ENCODE measurements at places on chromosomes 13 and 19. TPM values are rescaled to one million over a fixed set of nuclear protein-coding genes. Genes with fewer than 3 reads are reported as not detected.

- peak overlapping the region; percentile 39 for H3K4me3 ChIP-seq
- H3K27ac ChIP-seq = no peak overlapping the region
Measured at GRCh38 chr13:109140479-109141349, 511.3 kb downstream of the MYO16 start.

DNA sequence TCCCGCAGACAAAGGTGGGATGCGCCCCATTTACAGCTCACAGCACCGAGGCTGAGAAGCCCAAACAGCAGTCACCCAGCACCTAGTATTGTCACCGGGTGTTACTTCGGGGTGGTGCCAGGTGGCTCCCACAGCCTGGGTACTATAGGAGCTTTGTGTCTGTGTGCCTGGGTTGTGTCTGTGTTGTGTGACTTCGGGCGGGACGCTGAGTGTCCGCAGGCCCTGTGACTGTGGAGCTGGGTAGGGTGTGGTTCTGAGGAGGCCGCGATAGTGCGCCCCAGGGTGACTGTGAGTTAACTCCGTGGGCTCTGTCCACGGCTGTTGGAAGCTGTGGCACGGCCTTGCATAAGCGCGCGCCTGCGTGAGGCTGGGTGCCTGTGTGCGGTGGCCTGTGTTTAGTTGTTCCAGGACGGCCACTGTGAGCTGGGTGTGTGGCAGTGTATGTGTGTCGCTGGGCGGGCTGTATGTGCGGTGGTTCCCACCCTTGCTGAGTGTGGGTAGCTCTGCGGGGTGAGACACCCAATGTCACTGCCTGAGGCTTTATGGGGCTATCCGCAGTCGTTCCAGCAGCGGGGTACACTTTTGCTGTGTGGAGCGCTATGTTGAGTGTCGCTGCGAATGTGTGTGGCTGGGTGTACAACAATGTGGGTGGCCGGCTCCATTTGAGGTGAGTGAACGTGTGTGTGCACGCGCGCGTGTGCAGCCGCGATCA is 559 bp upstream of the SSBP4 start:
- H3K36me3 ChIP-seq = no peaks in the 10 kb centered on the region
- peak; percentile 59 for DNase-seq
- peak overlapping the region; percentile 84 for H3K4me3 ChIP-seq
- H3K4me1 ChIP-seq = peaks cover 70% of the 10 kb centered on the region
- no peaks in the 10 kb centered on the region for H3K27me3 ChIP-seq
- H3K27ac ChIP-seq = peak overlapping the region; percentile 93

GRCh38 chr19:7500811-7501450 is 12.1 kb upstream of the PEX11G start:
- H3K4me3 ChIP-seq = peak overlapping the region; percentile 19
- peaks cover 6% of the 10 kb centered on the region for H3K4me1 ChIP-seq
- no peaks in the 10 kb centered on the region for H3K27me3 ChIP-seq
- H3K36me3 ChIP-seq = no peaks in the 10 kb centered on the region
- DNase-seq = peak; percentile 89

DNA sequence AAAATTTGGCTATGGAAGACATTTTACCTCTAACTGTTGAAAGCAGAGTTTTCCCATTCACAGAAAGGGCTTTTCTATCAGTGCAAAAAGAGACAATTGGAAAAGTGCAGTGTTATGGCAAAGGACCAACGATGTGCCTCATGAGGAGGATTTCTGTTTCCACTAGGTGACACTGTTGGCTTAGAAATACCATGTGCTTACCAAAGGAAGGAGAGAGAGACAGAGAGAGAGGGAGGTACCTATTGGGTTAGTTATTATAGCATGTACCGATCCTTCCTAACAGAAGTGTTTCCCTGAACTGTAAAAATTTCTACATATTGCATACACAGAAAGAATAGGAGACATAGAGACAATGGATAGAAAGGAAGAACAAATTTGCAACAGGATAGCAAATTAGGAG is 23.9 kb upstream of the PSG4 start:
- no peak overlapping the region for H3K27ac ChIP-seq
- no peaks in the 10 kb centered on the region for H3K27me3 ChIP-seq
- no peaks in the 10 kb centered on the region for H3K4me1 ChIP-seq
- no peak overlapping the region for H3K4me3 ChIP-seq
- H3K36me3 ChIP-seq = no peaks in the 10 kb centered on the region
- DNase-seq = no peak

DNA sequence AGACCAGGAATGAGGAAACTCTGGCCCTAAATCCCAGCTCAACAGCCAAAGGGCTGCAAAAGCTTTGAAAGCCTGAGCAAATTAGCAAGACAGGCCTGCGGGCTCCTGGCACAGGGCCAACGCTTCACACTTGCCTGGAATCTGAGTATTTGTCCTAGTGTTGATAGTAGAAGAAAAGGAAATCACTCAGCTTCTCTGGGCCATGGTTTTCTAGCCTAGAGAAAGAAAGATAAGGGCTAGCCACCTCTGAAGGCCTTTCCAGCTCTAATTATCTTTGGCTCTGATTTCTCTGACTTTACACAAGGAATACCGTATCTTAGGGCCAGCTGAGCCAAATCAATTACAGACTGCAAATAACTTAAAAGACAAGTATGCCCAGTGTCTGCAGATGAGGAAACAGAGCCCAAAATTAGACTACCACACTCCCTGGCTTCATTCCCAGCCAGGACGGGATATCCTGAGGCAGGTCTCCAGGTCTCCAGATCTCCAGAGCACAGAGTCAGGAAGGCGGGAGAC is 69.6 kb downstream of the STK24 start:
- H3K4me3 ChIP-seq = no peak overlapping the region
- H3K27ac ChIP-seq = peak overlapping the region; percentile 44
- peak; percentile 72 for DNase-seq
- peaks cover 47% of the 10 kb centered on the region for H3K4me1 ChIP-seq
- H3K36me3 ChIP-seq = no peaks in the 10 kb centered on the region
- no peaks in the 10 kb centered on the region for H3K27me3 ChIP-seq

- H3K4me3 ChIP-seq = no peak overlapping the region
- H3K27ac ChIP-seq = peak overlapping the region; percentile 58
- H3K36me3 ChIP-seq = no peaks in the 10 kb centered on the region
- H3K4me1 ChIP-seq = peaks cover 39% of the 10 kb centered on the region
- H3K27me3 ChIP-seq = no peaks in the 10 kb centered on the region
- DNase-seq = no peak
Measured at GRCh38 chr13:106493533-106494220, 41.8 kb downstream of the EFNB2 start.

The DACH1 gene
- 5.4 TPM for total RNA-seq

GRCh38 chr13:33233547-33233946 is 52.0 kb downstream of the STARD13 start:
- no peak for DNase-seq
- H3K27ac ChIP-seq = no peak overlapping the region
- H3K4me1 ChIP-seq = peaks cover 17% of the 10 kb centered on the region
- H3K27me3 ChIP-seq = no peaks in the 10 kb centered on the region

GRCh38 chr19:44303320-44303719 is 1.5 kb downstream of the ZNF235 start:
- H3K4me3 ChIP-seq = no peak overlapping the region
- no peaks in the 10 kb centered on the region for H3K4me1 ChIP-seq
- no peak for DNase-seq
- H3K27me3 ChIP-seq = no peaks in the 10 kb centered on the region
- H3K36me3 ChIP-seq = no peaks in the 10 kb centered on the region
- no peak overlapping the region for H3K27ac ChIP-seq

DNA sequence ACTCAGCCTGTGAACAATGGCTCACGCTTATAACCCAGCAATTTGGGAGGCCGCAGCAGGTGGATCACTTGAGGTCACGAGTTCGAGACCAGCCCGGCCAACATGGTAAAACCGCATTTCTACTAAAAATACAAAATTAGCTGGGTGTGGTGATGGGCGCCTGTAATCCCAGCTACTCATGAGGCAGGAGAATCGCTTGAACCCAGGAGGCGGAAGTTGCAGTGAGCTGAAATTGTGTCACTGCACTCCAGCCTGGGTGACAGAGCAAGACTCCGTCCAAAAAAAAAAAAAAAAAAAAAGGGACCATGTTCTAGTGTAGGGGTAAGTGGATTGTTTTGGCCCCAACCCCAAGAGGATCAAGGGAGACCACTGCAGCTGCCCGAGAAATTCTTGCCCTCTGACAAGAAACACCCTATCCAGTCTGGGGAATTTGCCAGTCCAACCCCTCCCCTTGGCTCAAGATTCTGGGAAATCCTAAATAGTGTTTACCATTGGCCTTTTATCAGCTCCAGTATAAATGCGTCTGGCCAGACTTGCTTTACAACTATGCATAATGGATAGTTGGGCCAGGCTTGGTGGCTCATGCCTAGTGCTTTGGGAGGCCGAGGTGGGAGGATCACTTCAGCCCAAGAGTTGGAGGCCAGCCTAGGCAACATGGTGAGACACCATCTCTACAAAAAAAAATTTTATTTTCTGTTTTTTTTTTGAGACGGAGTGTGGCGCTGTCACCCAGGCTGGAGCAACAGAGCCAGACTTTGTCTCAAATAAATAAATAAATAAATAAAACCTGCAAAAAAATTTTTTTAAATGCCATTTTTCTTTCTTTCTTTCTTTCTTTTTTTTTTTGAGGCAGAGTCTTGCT is 5.1 kb upstream of the DHDH start:
- H3K27me3 ChIP-seq = no peaks in the 10 kb centered on the region
- H3K4me3 ChIP-seq = no peak overlapping the region

GRCh38 chr13:66071029-66071428 is 1159.1 kb downstream of the PCDH9 start:
- H3K36me3 ChIP-seq = no peaks in the 10 kb centered on the region
- DNase-seq = no peak
- H3K27me3 ChIP-seq = no peaks in the 10 kb centered on the region

The FKRP gene
- 37.2 TPM for total RNA-seq

DNA sequence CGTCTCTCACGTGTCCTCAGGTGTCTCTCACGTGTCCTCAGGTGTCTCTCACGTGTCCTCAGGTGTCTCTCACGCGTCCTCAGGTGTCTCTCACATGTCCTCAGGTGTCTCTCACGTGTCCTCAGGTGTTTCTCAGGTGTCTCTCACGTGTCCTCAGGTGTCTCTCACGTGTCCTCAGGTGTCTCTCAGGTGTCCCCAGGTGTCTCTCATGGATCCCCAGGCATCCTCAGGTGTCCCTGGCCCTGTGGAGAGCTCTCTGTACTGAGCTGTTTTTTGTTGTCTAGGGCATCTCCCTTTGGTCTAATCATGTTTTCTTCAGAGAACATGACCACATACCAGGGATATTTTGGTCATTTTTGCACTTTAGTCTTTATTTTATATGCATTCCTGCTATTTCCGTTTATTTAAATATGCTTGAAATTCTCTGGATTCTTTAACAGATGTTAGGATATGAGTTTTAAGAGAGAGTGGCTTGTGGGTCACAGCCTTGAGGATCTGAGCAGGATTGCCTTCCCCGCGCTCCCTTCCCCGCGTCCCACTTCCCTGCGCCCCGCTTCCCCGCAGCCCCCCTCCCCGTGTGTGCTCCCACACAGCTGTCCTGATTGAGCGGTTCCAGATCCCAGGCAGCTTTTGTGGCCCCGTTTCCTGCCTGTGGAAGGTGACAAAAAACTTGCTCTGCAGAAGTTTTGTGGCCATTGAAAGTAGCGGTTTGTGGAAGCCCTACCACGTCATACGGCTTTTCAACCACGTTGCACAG is 31.9 kb downstream of the ATP4B start:
- no peak overlapping the region for H3K4me3 ChIP-seq
- no peaks in the 10 kb centered on the region for H3K36me3 ChIP-seq
- H3K27me3 ChIP-seq = no peaks in the 10 kb centered on the region
- no peaks in the 10 kb centered on the region for H3K4me1 ChIP-seq
- no peak overlapping the region for H3K27ac ChIP-seq

The CYP2B6 gene
- total RNA-seq = 0.39 TPM

The TLE6 gene
- 12.5 TPM for total RNA-seq

- no peaks in the 10 kb centered on the region for H3K27me3 ChIP-seq
- no peaks in the 10 kb centered on the region for H3K36me3 ChIP-seq
- DNase-seq = no peak
- H3K27ac ChIP-seq = no peak overlapping the region
- H3K4me1 ChIP-seq = no peaks in the 10 kb centered on the region
Measured at GRCh38 chr13:36421447-36421846, 10.8 kb upstream of the CCNA1 start.

DNA sequence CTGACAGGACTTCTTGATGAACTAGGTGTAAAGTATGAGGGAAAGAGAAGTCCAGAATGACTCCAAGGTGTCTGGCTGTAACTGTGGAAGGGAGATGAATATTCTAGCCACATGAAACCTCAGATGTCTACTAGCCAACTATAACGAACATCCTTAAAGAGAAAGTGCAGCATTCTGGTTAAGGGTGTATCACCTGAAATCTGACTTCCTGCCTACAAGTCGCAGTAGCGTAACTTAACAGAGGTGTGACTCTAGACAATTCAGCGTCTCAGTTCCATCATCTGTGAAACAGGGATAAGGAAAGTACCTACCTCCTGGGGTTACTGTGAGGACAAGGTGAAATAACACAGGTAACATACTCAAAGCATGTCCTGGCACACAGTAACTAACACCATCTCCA is 145.7 kb upstream of the FBXL3 start:
- H3K4me1 ChIP-seq = no peaks in the 10 kb centered on the region
- no peak overlapping the region for H3K4me3 ChIP-seq
- no peaks in the 10 kb centered on the region for H3K27me3 ChIP-seq
- H3K27ac ChIP-seq = no peak overlapping the region
- H3K36me3 ChIP-seq = no peaks in the 10 kb centered on the region
- DNase-seq = no peak

The TMEM221 gene
- total RNA-seq = 0.68 TPM

DNA sequence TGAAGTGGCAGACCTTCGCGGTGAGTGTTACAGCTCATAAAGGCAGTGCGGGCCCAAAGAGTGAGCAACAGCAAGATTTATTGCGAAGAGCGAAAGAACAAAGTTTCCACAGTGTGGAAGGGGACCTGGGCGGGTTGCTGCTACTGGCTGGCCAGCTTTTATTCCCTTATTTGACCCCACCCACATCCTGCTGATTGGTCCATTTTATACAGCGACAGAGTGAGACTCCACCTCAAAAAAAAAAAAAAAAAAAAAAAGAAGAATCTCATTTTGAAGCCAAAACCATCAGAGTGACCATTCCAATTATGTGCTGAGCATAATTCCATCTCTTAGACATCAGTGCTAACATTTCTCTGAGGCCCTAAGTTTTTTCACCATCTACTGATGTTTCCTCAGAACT is 1.9 kb upstream of the ZNF552 start:
- H3K4me3 ChIP-seq = no peak overlapping the region
- no peaks in the 10 kb centered on the region for H3K36me3 ChIP-seq
- no peak for DNase-seq
- no peaks in the 10 kb centered on the region for H3K27me3 ChIP-seq
- H3K27ac ChIP-seq = no peak overlapping the region
- peaks cover 3% of the 10 kb centered on the region for H3K4me1 ChIP-seq

All from testis (tissue), 5 donors.